Activated B cell treated with CpG ODN at 0.5 μM for 24 hours (primary cell): ENCODE measurements at places on chromosomes 11 and 22. TPM values are rescaled to one million over a fixed set of nuclear protein-coding genes. Genes with fewer than 3 reads are reported as not detected.

Gene PHETA2
- 2.7 and 3.1 TPM in 2 replicates for total RNA-seq

Gene GNG3
- 1.8 and 2.7 TPM in 2 replicates for total RNA-seq

Gene LRRC4C
- not detected in 2 replicates for total RNA-seq

Gene ZNRF3
- total RNA-seq, result 0.51 and 0.69 TPM in 2 replicates

Gene SLC22A6
- total RNA-seq, result not detected in 2 replicates

Gene SGSM1
- total RNA-seq, result 0.05 and 0.09 TPM in 2 replicates

Gene OR5I1
- not detected in 2 replicates for total RNA-seq

Gene NRIP3
- 0.32 TPM in 1 of 2 replicates, not detected in the other for total RNA-seq

Gene IL18BP
- total RNA-seq, result 26.8 and 27.5 TPM in 2 replicates

Gene RAB36
- 1.7 and 2.1 TPM in 2 replicates for total RNA-seq

Gene TRPM5
- total RNA-seq, result not detected in 2 replicates

Gene PKP3
- total RNA-seq, result 0.18 TPM in 1 of 2 replicates, not detected in the other

Gene VSTM5
- not detected in 2 replicates for total RNA-seq

Gene TMX2
- total RNA-seq, result 53.2 and 53.3 TPM in 2 replicates

Gene CYP2D6
- total RNA-seq, result 1.3 and 2.8 TPM in 2 replicates

Gene KCNJ4
- not detected in 2 replicates for total RNA-seq

Gene CCDC89
- not detected in 2 replicates for total RNA-seq

Gene SOX10
- not detected in 2 replicates for total RNA-seq

Gene SYT7
- total RNA-seq, result not detected in 2 replicates

Gene TMEM258
- 87.4 and 94.0 TPM in 2 replicates for total RNA-seq

Gene UBE2L6
- 63.4 and 69.2 TPM in 2 replicates for total RNA-seq

Gene PANX3
- total RNA-seq, result not detected in 2 replicates

Gene SLC17A6
- total RNA-seq, result not detected in 2 replicates

Gene GLYATL2
- not detected in 2 replicates for total RNA-seq
